Urinary bladder (tissue), 4 donors: ENCODE measurements at places on chromosomes 12 and 14. TPM values are rescaled to one million over a fixed set of nuclear protein-coding genes. Genes with fewer than 3 reads are reported as not detected.

TROAP gene
- total RNA-seq: 10.4 TPM

LRRK2 gene
- total RNA-seq: 44.1 TPM

MYF6 gene
- total RNA-seq: 8.6 TPM

IRAK3 gene
- 40.3 TPM for total RNA-seq

BEGAIN gene
- 3.1 TPM for total RNA-seq

RNF10 gene
- total RNA-seq: 86.6 TPM

ABHD12B gene
- total RNA-seq: not detected

JAG2 gene
- 11.2 TPM for total RNA-seq

AMN gene
- 0.21 TPM for total RNA-seq

FGD6 gene
- total RNA-seq: 20.4 TPM

ANAPC5 gene
- total RNA-seq: 222 TPM

PCED1B gene
- 1.1 TPM for total RNA-seq

CLECL1 gene
- not detected for total RNA-seq

KCNA5 gene
- 2.9 TPM for total RNA-seq

RNF212B gene
- not detected for total RNA-seq

PLEKHG7 gene
- 0.37 TPM for total RNA-seq

PRIMA1 gene
- 1.3 TPM for total RNA-seq

KRT8 gene
- 96.2 TPM for total RNA-seq

NINJ2 gene
- 1.7 TPM for total RNA-seq

HSPB8 gene
- 47.8 TPM for total RNA-seq

KLRC2 gene
- total RNA-seq: 0.37 TPM

SNAPC1 gene
- 12.5 TPM for total RNA-seq

KRT78 gene
- not detected for total RNA-seq

RHOJ gene
- 36.9 TPM for total RNA-seq

KRT5 gene
- total RNA-seq: 55.4 TPM

STYK1 gene
- 5.0 TPM for total RNA-seq

STON2 gene
- total RNA-seq: 53.5 TPM

SLC7A8 gene
- 8.4 TPM for total RNA-seq

ACSM4 gene
- total RNA-seq: not detected

MBD6 gene
- 9.6 TPM for total RNA-seq
